ENCODE measurements at places on chromosomes 3 and 15.
A peak's percentile ranks its signal among the peaks of the same experiment; 100 is the strongest.

GRCh38 chr3:141241616-141242376, 10.2 kb downstream of the PXYLP1 start:
- DNase-seq = no peak

DNA sequence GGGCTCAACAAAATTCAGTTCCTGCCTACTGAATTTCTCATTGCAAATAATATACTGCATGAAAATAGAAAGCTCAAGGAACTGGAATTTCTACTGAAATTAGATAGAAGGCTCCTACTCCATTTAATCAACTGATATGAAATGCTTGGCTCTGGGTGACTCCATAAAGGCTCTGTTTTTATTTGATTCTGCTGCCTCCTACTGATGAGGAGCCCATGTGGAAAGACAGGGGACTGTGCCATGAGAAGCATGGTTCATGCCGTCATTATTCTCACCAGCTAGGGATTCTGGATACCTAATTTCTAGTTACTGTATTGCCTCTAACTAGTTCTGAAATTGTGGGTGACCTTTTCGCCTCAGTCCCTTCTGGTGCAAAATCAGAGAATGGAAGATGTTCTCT, 366.2 kb upstream of the DPH6 start:
- DNase-seq = no peak

- DNase-seq = no peak
Observed at GRCh38 chr3:118675305-118675704, 359.3 kb downstream of the IGSF11 start.

DNA sequence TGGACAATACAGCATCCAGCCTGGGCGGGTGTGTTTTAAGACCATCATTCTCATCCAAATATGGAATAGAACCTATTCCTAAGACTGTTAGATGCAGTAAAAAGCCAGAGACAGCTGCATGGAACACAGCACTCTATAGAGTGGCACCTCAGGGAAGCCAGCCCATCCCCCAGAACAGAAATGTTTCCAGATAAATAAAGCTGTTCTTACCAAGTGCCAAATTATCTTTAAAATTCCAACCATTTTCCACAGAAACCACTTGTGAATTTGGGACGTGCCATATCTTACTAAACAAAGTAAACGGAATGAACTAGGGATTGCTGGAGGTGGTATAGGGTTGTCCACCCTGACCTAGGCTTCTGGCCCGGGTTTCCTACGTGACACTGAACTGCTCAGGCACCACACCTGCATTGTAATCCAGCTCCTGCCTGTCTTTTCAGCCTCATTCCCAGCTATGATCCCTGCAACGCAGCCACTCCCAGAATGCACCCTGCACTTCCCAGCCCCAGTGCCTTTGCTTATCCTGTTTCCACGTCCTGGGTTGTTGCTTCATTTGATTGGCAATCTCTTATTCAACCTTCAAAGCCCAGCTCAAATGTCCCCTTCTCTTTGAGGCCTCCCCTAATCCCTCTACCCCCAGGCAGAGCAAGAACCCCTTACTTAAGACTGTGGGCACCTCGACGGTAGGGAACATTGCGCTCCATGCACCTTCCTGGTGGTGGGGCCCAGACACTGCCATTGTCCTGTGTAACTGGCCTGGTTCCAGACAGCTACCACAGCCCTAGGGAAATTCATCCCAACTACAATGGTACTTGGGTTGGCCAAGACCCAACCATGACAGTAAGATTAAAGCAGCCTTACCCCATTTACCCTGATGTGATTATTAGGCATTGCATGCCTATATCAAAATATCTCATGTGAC, 100.2 kb downstream of the IQSEC1 start:
- no peak for DNase-seq

DNA sequence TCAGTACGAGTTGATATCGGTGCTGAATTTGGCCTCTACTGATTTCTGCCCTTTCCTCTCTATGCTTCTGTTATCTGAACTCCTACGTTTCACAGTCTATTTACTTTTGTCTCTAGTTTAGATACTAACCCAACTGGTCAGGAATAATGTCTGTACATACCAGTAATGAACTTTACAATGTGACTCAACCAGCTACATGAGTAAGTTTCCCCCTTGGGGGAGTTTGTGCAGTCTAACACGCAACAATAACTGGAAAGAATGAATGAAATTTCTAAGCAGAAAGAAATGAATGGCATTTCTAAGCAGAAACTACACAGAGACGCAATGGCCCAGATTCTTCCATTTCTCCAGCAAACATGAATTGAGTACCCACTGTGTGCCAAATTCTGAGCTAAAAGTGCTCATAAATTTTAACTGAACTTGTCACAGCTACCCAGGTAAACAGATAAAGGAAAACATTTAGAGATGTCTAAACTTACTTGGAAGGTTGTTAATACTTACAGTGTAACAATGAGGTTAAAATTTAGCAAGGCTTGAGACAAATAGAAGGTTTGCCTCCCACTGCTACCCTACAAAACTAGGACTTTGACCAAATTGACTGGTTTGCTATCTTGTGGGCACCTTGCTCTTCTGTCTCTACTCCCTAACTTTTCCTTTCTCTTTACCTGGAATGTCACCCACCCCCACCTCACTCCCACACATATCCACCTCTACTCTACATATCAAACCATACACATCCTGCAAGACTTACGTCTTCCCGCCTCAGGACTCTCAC, 11.6 kb downstream of the UPK1B start:
- no peak for DNase-seq

DNA sequence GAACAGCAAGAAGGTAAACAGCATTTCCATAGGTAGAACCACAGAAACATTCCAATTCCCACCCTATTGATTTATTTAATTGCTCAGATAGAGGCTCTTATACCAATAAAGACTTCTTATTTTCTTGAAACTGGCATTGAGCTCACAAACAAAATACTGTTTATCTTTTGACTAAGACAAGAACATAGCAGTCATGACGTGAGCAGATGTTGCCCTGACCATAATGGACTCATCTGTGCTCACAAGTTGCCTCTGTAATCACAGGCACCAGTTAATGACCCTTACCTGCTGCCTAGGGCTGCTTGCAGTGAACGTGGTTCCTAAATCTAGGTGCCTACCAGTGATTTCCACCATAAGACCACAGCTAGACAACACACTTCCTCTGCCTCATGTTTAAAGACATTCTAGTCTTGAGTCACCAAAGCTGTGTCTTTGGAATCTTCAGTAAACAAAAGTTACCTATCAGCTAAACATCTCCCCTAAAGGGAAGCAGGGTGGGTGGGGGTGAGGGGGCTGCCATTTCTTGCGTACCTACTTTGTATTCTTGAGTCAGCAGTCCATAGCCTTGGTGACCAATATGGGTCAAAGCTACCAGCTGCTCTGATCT, 2.1 kb downstream of the FYCO1 start:
- DNase-seq = no peak

GRCh38 chr15:82540055-82540983, at the start of gene RPS17:
Gene RPS17, minus strand, starts transcription at chr15:82540457. Its CDS starts 29 bp downstream, at chr15:82540428.
- peak; percentile 98 for DNase-seq

DNA sequence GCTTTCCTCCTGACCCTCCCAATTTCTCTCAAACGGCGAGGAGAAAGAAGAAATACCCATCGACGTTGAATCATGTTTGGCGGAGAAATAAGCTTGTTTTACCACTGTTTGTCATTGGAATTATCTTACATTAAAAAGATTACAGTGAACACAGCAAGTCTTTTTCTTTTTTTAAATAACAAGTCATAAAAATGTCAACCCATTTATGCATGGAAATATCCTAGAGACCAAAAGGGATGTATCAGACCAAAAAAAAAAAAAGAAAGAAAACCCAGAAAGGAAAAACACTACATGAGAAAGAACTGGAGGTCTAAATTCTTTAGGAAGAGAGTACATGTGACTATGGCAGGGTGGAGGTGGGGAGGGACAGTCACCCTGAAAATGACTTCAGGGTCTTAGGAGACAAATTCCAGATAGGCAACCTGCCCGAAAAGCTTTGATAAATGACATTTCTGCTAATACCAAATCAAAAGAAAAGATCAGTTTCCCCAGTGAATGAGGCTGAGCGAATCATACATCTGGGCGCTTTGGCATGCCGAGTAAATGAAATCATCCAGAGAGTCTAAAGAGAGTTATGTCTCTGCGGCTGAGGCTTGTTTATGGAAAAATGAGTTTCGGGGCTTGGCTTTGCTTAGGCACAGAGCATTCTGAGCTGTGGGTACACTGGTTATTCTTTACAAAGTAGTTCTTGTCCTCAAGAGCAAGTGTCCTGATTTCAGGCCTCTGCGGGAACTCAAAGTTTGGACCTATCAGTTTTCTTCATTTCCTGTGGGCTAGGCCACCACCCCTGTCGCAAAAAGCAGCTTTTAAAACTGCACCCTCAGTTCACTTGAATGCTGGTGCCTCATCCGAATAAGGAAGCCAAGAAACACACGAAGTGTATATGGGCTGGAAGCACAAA, 110.1 kb upstream of the TGFBR2 start:
- no peak for DNase-seq

GRCh38 chr3:155704771-155705559, 39.9 kb downstream of the PLCH1 start:
- no peak for DNase-seq

GRCh38 chr3:126621171-126621570, 33.8 kb downstream of the TXNRD3 start:
- peak; percentile 36 for DNase-seq

DNA sequence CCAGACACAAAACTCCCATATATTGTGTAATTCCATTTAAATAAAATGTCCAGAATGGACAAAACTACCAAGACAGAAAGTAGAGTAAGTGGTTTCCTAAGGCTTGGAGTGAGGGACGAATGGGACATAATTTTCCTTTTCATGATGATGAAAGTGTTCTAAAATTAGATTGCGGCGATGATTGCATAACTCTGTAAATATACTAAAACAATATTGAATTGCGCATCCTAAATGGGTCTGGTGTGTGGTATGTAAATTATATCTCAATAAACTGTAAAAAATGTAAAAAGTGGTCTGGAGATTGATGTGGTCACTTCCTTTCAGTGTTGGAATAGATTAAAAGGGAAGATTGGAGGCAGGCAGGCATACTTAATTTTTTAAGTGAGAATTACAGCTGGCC, 105.9 kb upstream of the KCNAB1 start:
- DNase-seq = peak; percentile 15

- no peak for DNase-seq
Observed at GRCh38 chr15:40925495-40925862, 3.7 kb upstream of the DLL4 start.

- no peak for DNase-seq
Observed at GRCh38 chr3:30613133-30613825, 6.9 kb downstream of the TGFBR2 start.

- DNase-seq = no peak
Observed at GRCh38 chr15:31128477-31128876, 27.0 kb upstream of the TRPM1 start.

DNA sequence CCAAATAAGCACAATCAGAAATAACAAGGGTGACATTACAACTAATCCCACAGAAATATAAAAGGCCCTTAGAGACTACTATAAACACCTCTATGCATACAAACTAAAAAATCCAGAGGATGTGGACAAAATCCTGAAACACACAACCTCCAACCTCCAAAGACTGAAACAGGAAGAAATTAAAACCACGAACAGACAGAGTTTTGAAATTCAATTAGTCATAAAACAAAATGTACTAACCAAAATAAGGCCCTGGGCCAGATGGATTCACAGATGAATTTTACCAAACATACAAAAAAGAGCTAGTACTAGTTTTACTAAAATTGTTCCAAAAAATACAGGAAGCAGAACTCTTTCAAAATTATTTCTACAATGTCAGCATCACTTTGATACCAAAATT, 1043.6 kb downstream of the DIPK2A start:
- peak; percentile 24 for DNase-seq

GRCh38 chr3:136166507-136166906, 29.6 kb downstream of the MSL2 start:
- DNase-seq = no peak

DNA sequence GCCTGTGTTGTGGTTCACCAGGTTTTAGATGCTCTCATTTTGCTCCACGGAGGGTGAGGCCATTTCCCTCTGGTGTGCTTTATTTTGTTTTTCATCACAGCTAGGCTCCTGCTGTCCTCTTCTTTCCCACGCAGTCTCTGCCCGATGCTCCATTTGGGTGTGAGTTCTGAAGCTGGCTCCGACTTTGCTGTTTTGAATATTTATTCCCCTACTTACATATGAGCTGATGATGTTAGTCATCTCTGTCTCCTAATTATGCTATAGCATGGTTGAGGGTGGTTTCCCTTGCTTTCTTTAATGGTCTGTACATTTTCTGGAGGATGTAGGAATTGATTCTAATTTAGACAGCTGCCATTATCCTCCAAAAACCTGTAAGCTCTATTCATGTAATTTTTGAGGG, 168.1 kb upstream of the MYRIP start:
- DNase-seq = no peak

- DNase-seq = peak; percentile 72
Observed at GRCh38 chr3:81910244-81910852, 148.9 kb upstream of the GBE1 start.

GRCh38 chr15:88716543-88717381, 77.9 kb downstream of the ISG20 start:
- DNase-seq = no peak

- DNase-seq = no peak
Observed at GRCh38 chr15:63872759-63873510, 39.2 kb upstream of the HERC1 start.

DNA sequence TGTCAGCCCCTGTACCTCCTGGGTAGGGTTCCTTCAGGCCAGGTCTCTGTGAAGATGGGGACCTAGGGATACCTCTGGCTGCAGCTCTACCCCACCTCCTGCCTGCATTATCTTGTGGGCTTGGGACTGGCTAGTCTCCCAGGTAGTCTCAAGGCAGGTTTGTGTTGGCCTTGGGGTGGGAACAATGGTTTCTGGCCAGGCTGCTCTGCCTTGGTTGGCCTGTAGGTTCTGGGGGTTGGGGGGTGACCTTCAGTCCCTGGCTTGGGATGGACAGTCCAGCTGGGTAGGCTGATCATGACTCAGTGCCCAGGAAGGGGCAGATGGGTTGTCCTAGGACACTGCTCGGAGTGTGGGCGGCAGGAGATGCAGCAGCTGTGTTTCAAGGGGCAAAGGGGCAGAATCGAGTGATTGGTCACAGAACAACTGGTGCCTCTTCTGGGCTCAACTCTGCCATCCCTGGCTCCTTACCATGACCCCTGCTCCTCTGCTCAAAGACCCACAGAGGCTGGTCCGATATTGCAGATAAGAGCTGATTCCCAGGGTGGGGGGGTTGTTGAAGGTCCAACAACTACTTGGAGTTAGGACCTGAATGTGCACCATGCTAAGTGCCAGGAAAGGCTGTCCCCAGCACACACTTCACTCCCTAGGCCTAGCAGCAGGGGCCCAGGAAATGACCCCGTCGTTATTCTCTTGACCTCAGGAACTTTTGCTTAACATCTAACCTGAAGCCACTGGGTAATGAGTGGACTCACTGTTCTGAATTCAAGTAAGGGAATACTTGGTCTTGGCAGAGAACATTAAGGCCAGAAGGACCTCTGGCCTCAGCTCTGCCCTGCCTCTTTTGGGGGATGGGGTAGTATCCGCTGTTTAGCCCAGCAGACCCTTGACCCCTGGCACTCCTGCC, 18.1 kb upstream of the BSN start:
- no peak for DNase-seq

Measured in suppressor macrophage treated with lipopolysaccharide for 1 hour (primary cell).